ENCODE measurements at places on chromosomes 12 and 14.

DNA sequence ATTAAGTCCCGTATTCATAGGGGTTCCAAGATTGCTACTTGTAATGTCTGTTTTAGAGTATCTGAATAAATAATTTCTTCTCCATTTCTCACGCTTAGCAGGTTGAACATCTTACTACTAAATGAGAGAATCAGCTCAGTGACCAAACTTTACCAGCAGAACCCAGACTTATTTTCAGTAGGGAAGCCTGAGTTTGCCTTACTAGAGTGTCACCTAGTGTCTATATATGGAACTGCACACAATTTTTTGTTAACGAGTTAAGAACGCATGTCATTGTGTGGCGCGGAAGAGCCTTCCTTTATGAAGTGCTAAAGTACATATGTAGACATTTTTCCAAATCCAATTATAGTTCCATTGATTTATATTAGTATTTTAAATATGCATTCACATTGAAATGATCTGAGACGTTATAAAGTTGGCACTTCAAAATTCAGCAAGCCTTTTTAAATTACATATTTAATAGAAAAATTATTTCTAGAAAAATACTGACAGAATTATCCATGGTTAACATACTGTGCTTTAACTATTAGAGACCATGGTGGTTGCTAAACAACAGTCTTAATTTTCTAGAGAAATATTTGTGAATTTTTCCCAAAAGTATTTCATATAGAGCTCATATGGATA, 88.3 kb downstream of the RPS29 start:
- no peak for DNase-seq

DNA sequence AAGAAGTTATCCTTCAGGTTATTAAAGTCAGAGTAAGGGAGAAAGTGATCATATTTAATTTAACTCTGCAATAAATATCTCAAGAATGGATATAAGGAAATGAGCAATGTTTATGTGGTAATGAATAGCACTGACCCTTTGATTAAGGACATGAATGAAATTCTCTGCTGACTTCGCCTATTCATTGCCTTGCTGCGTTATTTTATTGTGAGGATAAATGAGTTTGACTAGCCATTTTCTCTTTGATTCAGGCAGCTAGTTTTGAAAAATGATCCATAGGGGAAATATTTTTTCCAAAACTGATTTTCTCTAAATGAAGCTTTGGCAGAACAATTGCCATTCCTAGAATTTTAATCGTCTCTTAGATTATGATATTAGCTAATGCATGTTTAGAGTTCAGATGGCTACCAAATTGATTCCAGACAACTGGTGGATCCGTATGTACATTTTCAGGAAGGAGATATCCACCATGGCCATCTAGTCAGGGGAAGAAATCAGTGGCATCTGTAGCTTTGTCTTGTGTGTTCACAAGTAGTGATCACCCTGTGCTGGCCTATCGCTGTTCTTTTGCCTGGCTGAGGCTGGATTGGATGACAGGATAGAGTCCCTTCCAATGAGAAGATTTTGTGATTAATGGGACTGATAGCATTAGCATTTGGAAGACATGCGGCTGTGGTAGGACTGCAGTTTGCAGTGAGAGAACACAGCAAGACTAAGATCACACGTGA, 302.3 kb upstream of the RGS6 start:
- no peak for DNase-seq

GRCh38 chr14:92538412-92538985, 24.9 kb downstream of the RIN3 start:
- no peak for DNase-seq

DNA sequence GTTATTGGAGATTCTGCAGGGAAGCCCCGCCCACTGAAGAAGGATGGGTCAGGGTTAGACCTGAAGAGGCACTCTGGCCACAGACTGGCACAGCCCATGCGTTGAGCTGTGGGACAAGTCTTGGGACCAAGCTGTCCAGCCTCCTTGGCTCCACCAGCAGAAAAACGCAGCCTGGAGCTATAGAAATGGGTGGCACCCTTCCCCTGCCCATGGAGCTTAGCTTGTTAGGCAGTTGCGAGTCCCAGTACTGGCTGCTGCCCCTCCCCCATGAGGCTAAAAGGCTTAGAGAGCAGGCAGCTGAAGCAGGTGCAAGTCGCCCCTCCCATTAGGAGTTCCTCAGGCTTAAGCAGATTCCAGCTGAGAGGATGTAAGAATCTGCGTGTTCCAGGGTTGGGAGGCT, 1124.0 kb upstream of the TMEM132C start:
- DNase-seq = no peak

DNA sequence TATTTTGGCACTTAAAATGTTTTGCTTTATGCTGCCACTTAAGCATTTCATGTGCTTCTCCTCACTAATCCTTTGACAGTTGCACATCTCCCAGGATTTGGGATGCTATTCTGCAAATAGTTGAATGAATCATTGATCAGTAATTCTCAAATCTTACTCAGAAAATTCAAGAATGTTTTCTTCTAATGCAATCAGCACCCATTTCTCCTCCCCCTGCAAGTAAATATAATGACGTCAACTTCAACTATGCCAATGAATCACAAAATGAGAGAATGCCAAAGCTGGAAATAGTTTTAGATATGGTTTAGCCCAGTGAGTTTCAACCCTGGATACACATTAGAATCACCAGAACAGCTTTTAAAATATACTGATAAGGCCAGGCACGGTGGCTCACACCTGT, 2.1 kb upstream of the BLOC1S1 start:
- no peak for DNase-seq

DNA sequence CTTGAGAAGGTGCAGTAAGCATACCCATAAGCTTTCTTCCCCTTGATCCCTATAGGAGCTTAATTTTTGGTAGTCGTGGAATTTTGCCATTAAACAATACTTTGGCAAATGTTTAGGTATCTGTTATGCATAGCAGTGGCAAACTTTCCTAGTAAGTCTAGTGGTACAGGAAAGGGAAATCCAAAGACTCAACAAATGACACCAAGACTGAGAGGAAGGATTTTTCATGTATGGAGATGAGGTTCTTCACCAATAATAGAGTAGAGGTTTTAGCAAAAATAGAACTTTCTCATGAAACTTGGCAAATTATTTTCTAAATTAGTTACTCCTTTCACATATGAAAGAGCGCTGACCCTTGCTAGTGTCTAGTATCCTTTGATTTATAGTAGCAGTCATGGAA, 2.8 kb downstream of the EID3 start:
- DNase-seq = no peak

- no peak for DNase-seq
Measured at GRCh38 chr14:56989359-56989758, 179.1 kb upstream of the OTX2 start.

DNA sequence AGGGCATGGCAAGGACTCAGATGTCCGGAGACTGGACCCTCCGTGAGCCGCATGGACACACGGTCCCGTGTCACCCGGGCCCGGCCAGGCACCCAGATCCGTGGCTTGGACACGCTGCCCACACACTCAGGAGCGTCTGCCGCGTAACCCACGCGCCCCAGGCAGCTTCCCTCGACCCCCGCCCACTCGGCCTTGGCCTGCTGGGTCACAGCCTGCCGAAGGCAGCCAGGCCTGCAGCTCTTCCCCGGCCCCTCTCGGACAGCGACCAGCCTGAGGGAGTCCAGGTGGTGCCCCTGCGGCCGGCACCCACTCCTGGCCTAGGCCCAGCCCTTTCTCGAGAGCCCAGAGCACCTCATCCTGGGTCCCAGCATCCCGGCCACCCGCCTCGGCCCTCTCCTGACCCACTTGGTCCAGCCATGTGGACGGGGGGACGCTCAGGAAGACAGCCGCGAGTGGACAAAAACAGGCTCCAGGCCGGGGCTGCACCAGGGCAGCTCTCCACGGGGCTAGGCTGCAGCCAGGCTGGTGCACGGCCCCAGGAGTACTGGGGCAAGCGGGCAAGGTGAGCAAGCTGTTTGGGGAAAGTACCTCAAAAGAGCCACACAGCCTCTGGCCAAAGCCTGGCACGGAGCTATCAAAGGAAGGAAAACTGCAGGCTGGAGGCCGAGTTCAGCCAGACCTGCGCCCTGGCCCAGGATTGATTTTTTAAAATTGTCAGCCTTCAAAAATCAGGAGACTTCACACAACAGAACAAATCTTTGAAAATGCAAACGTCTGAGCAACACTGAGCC, 6.5 kb downstream of the AKT1 start:
- DNase-seq = no peak

DNA sequence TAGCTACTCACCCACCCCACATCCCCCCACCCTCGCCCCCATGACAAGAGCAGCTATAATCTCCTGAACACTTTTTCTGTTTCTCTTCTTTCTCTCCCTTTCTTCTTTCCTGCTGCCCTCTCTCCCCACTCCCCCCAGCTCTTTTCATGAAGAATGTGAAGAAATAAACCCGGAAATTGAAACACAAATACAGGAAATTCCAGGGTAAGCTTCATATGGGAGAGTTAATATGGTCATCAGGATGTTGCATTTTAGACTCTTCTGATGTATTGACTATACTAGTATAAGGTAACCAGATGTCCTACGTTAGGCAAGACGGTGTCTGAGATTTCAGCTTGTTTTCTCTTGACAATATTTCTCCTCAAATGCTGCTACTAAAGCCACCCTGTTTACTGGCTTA, 41.6 kb upstream of the LRIG3 start:
- DNase-seq = no peak

DNA sequence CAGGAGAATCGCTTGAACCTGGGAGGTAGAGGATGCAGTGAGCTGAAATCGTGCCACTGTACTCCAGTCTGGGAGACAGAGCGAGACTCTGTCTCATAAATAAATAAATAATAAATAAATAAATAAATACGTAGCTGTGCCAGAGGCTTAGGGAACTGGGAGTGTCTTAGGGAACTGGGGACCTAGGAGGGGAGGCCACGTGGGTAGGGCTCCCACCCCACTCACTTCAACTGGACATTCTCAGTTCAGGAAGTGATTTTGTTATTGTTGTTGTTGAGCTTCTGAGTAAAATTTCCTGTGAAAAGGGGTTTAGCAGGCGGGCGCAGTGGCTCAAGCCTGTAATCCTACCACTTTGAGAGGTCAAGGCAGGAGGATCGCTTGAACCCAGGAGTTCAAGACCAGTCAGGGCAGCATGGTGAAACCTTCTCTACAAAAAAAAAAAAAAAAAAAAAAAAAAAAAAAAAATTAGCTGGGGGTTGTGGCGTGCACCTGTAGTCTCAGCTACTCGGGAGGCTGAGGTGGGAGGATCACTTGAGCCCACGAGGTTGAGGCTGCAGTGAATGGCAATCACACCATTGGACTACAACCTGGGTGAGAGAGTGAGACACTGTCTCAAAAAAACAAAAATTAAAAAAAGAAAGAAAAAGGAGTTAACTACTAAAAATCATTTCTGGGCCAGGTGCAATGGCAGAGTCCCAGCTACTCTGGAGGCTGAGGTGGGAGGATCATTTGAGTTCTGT, 19.0 kb upstream of the ANKRD9 start:
- DNase-seq = no peak

DNA sequence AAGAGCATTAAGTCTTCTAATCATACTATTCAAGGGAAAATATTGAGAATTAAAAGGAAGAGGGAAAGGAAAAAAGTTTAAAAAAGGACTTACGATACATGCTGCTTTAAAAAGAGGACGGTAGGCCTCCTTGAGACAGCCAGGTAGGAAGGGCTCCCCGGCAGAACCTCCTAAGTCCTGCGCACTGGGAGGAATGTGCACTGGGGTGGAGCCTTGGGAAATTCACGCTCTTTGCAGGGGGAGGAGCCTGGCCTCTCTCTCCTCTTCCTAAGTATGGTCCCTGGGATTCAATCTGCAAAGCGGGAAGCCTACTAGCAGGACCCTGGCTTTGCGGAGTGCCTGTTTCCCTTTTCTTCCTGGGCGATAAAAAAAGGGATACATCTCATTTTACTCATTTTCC, 553.0 kb downstream of the RPS29 start:
- no peak for DNase-seq

DNA sequence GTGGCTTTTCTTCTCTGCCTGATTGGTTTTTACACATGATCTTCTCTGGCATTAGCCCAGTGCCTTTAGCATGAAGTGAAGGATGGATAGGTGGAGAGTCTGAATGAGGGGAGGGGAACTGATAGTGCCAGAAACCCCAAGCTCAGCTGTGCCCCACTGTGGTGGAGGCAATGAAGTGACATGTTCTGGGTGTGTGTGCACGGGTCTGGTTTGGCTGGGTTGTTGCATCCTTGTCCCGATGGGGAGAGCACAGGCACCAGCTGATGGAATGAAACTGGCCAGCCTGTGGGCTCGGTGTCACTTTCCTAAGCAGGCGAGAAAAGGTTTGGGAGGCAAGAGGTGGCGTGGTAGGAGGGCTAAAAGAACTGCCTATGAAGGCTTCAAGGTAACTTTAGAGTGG, 65.3 kb downstream of the CACNA1C start:
- no peak for DNase-seq

DNA sequence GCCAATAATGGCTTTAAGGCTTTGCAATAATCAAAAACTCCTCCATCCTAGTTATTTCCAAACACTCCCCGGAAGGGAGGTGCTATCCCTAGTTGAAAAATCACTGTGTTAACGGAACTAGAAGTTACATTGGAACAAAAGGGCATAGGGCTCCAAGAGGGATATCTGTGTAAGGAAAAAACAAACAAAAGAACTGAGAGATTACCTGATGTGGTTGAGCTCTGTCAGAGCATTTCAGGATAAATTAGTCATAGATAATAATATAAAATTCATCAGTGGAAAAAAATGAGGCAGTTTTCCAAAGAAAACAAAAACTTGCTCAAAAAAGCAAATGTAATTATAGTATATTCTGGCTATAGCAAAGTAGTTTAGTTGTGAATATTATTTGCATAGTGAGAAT, 27.4 kb upstream of the PAPLN start:
- DNase-seq = no peak

DNA sequence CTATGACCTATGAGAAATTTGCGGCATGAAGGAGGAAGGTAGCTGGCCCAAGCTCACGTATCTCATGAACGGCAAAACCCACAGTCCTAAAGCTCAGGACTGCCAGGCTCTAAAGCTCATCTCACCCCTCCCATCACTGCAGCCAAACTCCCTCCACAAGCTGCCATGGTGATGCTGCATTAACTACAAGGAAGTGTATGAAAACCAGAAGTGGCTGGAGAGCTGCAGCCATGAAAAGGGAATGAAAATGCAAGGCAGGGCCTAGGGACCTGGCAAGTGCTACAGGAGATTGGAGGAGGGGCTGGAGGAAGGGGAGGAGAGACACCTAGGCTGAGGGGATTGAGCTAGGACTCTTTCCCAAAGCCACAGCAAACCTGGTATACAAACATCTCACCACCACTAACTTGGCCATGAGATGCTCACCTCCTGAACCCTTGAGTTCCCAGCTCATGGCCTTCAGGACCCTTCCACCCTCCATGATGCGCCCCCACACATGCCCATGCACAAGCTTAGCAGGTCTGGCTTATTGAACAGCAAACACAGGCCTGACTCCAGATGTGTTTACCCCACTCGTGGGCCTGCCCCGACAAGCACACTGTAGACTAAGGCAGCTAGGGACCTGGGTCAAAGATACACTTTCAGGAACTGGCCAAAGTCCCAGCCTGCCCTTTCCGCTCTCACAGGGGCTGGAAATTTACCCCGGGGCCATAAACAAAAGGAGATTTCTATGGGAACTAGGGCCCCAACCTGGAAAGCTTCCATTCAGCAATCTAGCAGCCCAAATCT, 42.0 kb downstream of the LTBP2 start:
- no peak for DNase-seq
